ENCODE measurements at places on chromosomes 12 and 14.

- DNase-seq: no peak
Observed at GRCh38 chr14:83779266-83779665, 1750.7 kb upstream of the FLRT2 start.

DNA sequence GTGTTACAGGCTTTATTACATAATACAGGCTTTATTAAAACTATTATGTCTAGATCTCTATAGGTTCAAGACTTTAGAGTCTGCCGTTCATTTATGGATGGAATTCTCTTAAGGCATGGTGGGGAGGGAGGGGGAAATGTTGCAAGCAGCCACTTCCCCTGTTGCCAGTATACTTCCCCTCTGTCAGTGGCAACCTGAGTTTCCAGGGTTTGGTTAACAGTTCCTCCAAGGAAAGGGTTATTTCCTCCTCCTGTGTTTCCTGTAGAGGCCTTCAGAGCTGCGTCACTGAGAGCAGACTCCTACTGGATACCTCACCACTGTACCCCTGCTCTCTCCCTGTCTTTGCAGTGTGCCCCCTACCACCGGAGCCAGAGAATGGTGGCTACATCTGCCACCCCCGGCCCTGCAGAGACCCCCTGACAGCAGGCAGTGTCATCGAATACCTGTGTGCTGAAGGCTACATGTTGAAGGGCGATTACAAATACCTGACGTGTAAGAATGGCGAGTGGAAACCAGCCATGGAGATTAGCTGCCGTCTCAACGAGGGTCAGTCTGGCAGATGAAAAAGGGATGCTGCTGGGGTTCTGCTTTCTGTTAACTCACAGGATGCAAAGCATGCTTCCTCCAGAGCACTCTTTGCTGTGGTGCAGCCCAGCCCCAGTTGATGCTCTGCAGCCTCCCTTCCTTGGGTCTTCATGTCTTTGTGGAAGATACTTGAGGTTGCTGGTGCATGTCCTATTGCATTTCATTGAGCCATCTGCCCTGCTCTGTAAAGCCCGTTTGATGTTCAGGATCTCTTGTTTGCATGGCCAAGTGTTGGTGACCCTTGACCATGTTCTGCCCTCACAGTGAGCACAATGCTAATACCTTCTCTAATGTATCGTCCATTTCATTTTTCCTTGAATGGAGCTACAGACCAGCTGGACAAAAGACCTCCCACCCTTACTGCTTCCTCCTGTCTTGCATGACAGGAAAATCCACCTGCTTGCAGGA lies 63.6 kb upstream of the SRSF5 start:
- DNase-seq: no peak

GRCh38 chr12:50400104-50400637 lies 514 bp upstream of the LARP4 start:
- DNase-seq: no peak

DNA sequence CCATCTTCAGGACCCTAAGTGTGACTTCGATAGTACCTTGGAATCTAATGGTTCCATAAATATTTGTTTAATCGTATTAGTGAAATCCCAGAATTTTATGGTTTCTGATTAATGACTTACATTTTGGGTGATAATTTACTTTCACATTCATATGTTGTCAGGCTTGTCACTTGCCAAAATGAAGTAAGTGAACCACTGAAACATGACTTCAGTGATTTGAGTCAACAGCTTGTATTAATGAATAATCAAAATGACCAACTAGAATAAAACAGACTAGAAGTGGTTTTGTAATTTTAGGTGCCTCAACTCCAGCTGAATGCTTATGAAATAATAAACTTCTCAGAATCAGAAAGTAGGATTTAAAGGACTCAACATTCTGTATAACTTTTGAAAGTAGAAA lies 517.1 kb downstream of the PRKD1 start:
- no peak for DNase-seq

GRCh38 chr12:88725592-88726143 lies 145.4 kb upstream of the KITLG start:
- no peak for DNase-seq

DNA sequence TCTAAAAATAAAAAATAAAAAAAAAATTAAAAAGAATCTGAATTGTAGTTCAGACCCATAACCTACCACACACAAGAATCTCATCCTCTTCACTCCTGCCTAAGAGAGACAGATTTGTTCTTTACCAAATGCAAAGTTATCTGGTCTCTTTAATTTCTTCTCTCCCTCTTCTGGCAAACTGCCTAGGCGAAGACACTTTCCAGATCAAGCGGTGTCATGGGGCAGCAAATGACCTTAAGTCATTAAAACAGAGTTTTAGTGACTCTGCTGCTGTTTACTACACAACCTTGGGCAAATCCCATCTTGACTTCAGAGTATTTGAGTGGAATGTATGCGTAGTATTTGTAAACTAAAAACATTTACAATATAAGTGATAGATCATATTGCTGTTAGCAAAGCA lies 60.9 kb upstream of the NID2 start:
- DNase-seq: no peak

GRCh38 chr14:89926694-89927093 lies 27.8 kb downstream of the EFCAB11 start:
- no peak for DNase-seq

GRCh38 chr14:53444677-53445312 lies 291.7 kb upstream of the DDHD1 start:
- no peak for DNase-seq
